ENCODE measurements at places on chromosomes 7 and 10.
A peak's percentile ranks its signal among the peaks of the same experiment; 100 is the strongest.

DNA sequence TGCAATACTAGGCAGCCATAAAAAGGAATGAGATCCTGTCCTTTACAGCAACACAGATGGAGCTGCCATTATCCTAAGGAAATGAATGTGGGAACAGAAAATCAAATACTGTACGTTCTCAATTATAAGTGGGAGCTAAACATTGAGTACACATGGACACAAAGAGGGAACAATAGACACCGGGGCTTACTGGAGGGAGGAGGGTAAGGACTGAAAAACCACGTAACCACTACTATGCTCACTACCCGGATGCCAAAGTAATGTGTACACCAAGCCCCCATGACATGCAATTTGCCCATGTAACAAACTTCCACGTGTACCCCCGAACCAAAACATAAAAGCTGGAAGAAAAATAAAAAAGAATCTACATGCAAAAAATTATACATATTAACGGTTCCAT, 587.0 kb downstream of the PARD3 start:
- DNase-seq, result no peak

DNA sequence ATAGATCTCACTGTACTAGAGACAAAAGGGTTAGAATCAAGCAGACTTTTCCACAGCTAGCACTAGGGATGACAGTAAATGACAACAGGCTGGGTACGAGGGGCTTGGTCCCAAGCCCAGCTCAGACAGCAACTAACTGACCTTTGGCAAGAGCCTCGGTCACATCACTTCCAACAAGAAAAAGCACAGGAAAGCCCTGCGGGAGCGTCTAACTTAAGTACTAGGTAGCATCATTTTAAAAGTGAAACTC, 22.8 kb downstream of the CALML3 start:
- no peak for DNase-seq

DNA sequence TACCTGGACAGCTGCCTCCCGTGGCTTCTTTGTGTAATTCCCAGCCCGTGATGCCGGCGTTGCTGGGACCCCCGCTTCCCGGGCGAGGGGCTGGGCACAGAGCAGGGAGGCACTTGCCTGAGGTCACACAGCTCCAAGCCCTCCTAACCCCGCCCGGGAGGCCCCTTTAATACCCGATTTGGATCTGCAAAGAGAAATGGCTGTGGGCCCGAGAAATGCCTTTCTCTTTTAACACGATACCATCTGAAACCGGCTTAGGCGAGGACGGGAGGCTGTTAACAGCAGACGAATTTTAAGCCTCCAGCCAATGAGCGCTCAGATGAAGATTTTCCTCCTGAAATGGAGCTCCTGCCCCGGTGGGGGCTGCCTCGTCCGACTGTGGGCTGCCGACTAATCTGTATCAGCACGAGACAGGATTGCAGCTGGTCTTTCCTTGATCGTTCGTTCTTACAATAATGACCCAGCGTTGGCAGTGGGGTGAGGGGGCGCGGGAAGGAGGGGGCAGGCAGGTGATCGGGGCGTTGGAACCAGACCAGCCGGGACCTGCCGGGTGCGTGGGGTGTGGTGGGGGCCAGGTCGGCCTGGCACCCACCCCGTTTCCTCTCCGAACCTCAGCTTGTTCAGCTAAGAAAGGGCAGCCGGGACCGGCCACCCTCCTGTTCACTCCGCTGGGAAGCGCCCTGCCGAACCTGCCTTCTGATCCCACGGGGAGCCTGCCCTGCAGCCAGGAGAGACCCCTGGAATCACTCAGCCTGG, 36.2 kb upstream of the FOXL3 start:
- DNase-seq, result no peak

GRCh38 chr7:21996641-21997040, 50.9 kb upstream of the CDCA7L start:
- no peak for DNase-seq

- no peak for DNase-seq
These were observed 19.4 kb upstream of the BTBD16 start for GRCh38 chr10:122251459-122252255.

DNA sequence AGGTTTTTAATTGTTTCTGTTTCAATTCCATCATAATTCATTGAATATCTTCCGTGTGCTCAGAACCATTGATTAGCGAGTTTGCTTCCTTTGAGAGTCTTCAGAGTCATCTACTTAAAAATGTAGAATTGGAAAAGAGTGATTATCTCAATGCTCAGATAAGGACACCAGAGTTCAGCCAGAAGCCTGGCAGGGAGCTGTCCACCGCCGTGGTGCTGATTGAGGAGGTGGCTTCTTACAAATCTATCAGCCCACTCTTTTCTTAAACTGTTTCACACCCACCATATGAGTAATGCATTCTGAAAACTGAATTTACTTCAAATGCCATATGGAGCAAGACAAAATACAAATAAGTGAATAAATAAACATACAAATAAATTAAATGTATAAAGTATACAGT, 79.3 kb downstream of the INSYN2A start:
- DNase-seq, result peak; percentile 23

GRCh38 chr7:94634502-94634901, 21.4 kb downstream of the SGCE start:
- DNase-seq, result no peak

DNA sequence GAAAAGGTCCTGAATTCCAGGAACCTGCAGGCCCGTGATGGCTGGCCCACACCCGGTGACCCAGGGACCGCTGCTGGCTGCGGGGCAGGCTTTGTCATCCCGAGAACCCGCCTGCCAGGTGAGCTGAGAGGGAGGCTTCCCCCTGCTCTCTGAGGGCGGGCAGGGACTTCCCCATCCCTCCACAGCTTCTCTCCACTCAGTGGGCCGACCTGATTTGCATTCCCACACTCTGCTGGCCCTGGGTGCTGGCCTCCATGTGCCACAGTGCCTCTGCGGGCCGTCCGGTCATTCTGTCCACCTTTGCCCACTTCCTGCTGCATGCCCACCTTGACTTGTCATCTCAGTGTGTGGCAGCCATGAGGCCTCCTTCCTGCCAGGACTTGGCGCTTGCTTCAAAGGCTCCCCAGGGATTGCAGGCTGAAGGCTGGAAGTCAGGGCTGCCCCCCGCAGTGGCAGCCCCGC, 35.3 kb downstream of the PALD1 start:
- DNase-seq, result no peak

- no peak for DNase-seq
These were observed 144.3 kb downstream of the TCERG1L start for GRCh38 chr10:131167036-131167860.

DNA sequence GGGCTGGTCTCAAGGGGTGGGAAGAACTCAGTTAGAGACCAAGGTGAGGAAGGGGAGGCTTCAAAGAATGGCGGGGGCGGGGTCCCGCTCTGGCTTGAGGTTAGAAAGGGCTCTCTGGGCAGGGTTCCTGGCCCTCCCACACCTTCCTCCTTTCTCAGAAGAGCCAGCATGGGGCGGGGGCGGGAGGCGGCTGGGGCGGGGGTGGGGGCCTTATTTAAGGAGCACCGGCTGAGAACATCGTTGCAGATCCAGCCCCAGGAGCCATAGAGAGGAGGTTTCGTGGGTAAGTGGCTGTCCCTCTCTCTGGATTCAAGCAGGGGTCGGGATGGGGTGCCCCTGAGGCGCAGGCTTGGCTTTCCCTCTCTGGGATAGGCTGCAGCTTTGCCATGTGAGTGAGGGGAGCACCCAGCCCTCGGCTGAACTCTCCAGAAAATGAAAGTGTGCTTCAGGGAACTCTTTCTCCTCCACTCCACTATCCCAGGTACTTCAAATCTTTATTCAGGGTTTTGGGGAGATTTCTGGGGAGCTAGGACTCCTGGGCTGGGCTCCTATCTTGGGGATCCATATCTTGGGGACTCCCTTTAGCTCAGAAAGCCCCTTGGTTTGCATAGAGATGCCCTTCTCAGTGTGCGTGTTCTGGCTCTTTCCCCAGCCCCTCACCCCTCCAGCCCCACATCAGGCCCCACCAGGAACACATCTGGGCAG, 3.3 kb upstream of the CUEDC2 start:
- DNase-seq, result peak; percentile 79

- DNase-seq, result no peak
These were observed 250.7 kb upstream of the MYO3A start for GRCh38 chr10:25683344-25683743.

DNA sequence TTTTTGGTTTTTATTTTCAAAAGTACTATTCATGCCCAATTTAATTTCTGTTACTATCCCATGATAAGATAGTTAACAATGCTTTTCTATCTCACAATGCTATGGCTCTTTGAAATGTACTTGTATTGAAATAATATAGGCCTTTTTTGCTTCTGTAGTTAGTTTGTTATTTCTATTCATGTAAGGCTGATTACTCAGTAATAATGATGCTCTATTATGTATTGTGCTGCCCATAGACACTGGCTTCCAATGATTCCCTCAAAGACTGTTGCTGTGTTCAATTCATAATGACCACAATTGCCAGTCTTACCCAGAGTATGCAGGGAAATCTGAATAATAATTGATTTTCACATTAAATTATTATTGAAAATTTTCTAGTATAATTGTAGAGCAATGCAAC, 155.5 kb upstream of the POT1 start:
- no peak for DNase-seq

- peak; percentile 42 for DNase-seq
These were observed 69.0 kb upstream of the VOPP1 start for GRCh38 chr7:55641273-55641691.

DNA sequence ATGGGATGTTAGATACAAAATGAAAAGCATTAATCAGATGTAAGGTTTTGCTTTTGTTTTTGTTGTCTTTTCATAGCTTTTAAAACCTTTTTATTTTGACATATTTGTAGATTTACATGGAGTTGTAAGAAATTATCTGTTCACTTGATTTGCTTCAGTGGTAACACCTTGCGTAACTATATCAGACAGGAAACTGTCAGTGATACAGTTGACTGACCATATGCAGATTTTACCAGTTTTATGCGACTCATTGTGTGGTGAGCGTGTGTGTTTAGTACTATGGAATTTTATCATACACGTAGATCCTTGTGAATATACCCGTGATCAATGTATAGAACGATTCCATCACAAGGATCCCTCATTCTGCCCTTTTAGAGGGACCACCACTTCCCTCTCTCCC, 701.4 kb downstream of the SUGCT start:
- no peak for DNase-seq

DNA sequence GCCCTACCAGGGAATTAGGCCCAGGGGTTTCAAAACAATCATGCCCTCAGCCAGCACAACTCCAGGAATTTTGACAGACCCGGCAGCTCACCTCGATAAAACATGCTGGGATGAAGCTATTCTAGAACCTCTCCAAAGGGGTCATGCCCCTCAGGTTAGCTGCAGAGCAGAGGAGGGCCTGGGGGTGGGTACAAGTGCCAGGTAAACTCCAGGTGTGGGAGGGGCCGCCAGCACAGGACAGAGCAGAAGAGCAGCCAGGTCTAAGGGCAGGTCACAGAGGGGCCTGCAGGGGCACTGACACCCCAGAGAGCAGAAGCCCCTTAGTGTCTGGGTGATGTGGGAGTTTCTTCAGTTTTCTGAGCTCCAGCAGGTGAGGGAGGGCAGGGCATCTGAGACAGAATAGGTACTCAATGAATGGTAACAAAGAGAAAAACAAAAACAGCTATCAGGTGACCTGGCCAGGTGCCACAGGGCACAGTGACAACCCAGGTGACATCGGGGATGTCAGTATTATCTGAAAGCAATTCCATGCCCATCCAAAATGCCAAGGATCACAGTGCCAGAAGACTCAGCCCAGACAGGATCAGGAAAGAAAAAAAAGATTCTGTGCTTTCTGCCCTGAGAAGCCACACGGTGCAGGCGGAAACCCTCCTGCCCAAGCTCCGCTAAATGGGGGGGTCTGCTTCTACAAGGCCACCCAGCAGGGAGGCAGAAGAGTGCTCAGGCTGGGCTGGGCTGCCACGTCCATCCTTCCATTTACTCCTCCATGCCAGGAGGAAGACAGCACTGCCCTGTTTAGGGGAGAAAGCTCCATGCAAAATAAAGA, 104.5 kb downstream of the TNS3 start:
- DNase-seq, result no peak

DNA sequence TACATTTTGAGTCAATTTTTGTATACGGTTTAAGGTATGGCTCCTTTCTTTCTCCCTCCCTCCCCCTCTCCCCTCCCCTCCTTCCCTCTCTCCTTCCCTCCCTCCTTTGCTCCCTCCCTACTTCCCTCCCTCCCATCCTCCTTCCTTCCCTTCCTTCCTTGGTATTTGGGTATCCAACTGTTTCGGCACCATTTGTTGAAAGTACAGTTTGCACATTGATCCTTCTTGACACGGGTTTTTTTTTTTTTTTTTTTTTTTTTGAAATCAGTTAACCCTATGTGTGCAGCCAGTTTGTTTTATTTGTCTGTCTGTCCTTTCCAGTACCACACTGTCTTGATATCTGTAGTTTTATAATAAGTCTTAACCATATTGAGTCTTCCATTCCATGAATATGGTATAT, 39.9 kb upstream of the INSYN2A start:
- DNase-seq, result no peak

GRCh38 chr10:125080296-125080695, 80.1 kb downstream of the CTBP2 start:
- DNase-seq, result no peak

GRCh38 chr7:47197486-47197885, 384.4 kb downstream of the TNS3 start:
- no peak for DNase-seq

DNA sequence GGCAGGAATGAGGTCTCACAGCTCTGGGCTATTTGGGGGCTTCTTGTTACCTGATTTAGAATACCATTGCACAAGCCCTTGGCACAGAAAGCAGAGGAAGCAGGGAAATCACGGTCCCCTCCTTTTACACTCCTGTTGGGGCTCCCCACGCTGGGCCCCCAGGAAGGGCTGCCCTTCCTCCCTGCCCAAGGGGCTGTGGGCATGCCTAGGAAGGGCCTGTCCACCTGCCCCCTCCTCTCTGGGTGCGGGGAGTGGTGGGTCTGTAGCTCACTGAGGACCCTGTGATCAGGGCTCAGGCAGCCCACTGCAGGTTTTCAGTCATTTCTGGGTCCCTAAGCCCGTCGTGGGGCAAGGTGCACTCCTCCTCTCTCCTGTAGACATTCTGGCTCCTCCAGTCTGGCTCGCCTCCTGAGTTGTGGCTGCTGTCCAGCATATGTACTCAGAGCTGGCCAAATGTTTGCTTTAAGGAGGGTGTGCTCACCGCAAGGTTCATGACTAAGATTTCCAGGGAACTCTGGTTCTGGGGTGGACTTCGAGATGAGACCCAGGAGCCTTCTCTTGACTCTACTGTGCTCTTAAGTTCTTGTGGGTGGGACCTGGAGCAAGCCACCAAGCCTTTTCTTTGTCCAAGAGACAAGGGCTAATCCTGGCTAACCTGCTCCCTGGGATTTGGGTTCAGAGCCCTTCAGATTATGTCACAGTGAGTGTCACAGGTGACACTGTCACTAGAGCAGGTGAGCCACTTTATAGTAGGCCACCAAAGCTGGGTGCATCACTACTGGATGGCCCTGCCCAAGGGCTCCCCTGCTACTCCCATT, 56.0 kb downstream of the TACR2 start:
- no peak for DNase-seq

- no peak for DNase-seq
These were observed 122.9 kb upstream of the LYZL2 start for GRCh38 chr10:30752481-30752881.

GRCh38 chr10:124654686-124655085, 89.5 kb downstream of the FAM53B start:
- DNase-seq, result no peak

- no peak for DNase-seq
These were observed 545 bp downstream of the GIGYF1 start for GRCh38 chr7:100693312-100694097.

GRCh38 chr10:111440501-111440900, 363.7 kb downstream of the ADRA2A start:
- no peak for DNase-seq

GRCh38 chr7:158497627-158498026, 90.0 kb downstream of the PTPRN2 start:
- no peak for DNase-seq

GRCh38 chr7:26664735-26665416, 199.5 kb downstream of the SKAP2 start:
- no peak for DNase-seq

- DNase-seq, result no peak
These were observed 13.1 kb downstream of the LRRC4 start for GRCh38 chr7:128017862-128018845.

Data from KG1 (cell line).